ENCODE measurements at places on chromosomes 12 and 14.

GRCh38 chr14:57660208-57660607 lies 166.6 kb upstream of the CCDC198 start:
- no peak for DNase-seq

- peak; percentile 33 for DNase-seq
Observed at GRCh38 chr14:99447739-99448138, 32.9 kb downstream of the SETD3 start.

DNA sequence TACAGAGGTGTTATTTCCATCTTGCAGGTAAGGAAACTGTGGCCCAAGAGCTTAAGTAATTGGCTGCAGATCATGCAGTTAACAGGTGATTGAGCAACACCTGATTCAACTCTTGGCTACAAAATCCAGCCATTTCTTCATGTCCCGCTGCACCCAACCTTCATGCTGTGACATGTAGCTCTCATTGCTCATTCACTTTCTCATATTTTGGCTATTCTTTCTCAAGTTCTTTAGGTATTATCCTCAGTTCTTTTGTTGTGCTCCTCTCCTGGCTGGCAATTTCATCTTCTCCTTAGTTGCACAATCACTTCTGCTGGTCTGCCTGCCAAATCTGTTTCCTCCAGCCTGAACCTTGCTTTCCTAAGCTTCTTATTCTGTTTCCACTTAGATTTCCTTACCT lies 300.8 kb downstream of the SSPN start:
- no peak for DNase-seq

- DNase-seq: no peak
Observed at GRCh38 chr12:98403936-98404335, 111.5 kb upstream of the TMPO start.

DNA sequence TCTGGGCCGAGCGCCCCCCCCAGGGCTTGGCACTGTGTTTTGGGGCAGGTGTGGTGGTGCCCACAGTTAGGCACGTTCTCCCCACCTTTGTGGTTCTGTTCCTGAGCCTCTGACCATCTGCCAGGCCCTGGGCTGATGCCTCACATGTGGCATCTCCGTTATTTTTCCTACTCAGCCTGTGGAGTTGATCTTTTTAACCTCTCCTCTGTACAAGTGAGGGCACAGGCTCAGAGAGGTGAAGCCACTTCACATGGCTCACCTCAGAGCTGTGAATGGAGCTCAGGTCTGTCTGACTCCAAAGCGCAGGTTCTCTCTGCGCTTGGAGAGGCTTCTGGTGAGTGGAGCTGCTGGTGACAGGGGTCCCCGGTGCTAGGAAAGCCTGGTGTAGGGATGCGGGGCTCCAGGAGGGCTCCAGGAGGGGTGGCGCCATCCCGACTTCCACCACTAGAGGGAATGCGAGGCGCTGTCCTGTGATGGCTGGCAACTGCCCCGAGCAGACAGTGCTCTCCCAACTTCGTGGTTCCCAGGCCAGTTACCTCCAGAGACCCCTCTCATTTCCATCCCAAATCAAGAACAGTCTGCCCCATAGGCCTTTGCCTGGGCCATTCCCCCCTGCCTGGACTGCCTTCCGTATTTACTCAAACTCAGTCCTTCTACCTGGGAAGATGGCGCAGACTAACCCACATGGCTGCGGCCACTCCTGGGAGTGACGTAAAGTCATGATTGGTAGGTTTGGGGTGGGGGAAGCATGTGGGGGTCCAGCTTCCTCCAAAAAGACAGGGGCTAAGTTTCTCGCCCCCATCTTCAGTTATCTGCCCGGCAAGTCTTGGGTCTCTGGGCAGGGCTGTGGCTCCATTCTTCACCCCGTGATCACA lies 9.9 kb downstream of the BCL7A start:
- DNase-seq: peak; percentile 51

DNA sequence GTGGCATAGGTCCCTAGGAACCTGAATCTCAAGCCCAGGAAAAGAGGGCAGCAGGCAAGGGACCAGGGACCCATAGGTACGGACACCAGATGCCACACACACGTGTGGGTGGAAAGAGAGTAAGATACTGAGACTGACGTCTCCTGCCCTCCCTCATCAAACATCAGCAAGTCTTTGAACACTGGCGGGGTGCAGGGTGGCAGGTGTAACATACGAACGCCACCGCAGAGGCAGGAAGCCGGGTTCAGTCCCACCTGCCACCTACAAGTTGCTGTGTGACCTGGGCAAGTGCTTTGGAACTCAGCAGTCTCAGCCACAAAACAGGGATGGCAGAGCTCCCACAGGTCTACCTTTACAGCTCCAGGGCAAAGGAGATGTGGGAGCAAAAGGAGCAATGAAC lies 11.1 kb downstream of the ACTN1 start:
- no peak for DNase-seq
